ENCODE measurements at places on chromosomes 4 and X.

DNA sequence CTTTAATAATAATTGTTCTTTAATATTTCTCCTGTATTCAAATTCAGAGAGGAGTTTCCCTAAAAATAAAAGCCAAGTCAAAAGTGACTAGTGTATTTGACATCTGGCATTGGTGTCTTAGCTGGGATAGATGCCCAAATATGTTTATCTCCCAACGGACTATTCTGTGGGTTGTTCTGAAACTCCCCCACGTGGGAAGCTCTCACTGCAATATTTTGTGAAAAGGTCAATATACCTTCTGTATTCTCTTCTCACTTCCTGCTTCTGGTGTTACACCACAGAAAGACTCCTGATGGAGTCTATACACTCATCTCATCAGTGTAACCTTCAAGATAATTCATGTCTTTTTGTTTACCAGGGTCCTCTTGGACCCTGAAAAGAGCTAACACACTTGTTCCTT lies 2052.8 kb upstream of the TENM3 start:
- no peak for DNase-seq

DNA sequence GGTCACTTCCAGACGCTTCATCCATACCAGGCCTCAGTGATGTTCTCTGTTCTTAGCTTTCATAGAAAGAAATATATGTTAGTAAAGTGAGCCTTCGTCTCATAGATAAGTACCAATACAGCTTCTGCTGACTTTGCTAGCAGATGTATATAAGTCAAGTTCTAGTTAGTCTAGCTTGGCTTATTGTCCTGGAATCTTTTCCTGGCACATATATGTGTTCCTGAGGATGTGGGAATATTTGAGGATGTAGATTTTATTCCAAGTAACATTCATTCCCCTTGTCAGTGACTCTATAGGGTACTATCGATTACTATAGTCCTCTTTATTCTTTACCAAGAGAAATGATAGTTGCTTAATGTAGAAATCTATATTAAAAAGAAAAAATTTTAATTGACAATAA lies 135.2 kb upstream of the FAM9C start:
- DNase-seq = no peak

DNA sequence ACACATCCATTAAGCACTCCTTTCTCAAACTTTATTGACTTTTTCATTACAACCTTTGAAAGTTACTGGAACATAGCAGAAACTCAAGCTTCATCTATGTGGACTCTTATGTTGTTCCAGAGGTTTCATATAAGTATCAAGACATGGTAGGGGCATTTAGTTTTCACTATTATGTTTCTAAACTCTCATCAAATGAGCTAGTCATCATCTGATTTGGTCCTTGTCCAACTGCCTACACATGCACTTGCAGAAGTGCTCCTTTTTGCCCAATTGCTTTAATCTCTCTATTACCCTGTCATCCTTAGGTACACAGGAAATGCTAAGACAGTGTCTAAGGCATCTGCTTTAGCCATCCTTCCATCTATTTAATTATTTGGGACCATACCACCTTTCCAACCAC lies 42.2 kb upstream of the EPGN start:
- DNase-seq = no peak

- DNase-seq = no peak
Observed at GRCh38 chr4:17934286-17934685, 87.3 kb downstream of the LCORL start.

DNA sequence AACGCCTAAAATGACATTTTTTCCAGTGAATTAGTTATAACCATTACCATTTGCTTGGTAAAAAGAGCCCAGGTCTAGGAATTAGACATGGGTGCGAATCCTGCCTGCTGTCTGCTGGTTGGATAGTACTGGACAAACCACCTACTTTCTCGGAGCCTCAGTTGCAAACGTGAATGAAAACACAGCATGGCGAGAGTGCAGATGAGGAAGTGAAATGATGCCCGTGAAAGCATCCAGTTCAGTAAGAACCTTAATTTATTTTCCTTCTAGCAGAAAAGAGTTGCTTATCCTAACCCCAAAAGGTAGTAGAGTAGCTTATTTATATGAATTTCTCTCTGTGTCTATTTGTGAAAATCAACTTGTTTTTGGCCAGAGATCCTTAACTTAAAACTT lies 171.4 kb upstream of the GALNT7 start:
- no peak for DNase-seq

DNA sequence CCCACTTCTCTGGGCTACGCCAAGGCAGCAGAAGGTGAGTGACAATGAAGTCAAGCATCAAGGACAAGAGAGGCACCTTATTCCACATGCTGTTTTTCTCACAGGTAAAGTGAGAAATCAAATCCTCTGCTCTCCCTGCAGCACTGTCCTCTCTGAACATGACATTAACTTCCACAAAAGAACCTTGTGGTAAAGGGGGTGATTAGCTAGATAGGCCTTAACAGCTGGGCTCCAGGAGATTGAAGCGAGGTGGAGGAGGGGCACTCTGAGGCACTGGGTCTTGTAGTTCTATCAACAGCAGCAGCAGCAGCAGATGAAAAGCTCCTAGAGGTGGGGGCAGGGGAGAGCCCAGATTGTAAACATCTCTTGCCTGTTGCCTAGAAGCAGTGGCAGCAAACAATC lies 96.8 kb upstream of the CXXC4 start:
- no peak for DNase-seq

DNA sequence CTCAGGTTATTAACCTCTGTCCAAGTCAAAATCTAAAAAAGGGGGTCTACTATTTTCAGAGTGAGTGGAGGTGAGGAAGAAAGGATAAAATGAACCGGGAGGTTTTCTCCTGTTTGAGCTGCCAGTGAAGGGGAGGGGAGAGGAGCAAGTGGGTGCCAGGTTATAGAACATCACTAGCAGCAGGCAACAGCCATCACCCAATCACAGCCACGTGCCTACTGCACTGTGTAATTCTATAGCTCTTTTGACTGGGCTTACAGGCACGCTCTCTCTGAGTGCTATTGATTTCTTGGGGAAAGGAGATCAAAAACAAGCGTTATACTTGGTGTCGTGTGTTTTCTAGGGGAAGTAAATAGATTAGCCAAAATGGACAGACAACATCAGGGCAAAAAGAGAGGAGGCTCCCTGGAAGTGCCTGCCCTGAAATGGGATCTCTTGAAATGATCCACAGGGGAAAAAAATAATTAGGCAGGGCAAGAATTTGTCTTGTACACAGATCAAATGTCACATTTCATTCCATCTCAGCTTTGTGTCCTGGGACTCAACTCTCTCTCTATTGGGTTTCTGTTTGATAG lies 300.5 kb upstream of the LCORL start:
- DNase-seq = no peak

GRCh38 chrX:105765691-105766090 lies 56.6 kb upstream of the NRK start:
- DNase-seq = no peak

DNA sequence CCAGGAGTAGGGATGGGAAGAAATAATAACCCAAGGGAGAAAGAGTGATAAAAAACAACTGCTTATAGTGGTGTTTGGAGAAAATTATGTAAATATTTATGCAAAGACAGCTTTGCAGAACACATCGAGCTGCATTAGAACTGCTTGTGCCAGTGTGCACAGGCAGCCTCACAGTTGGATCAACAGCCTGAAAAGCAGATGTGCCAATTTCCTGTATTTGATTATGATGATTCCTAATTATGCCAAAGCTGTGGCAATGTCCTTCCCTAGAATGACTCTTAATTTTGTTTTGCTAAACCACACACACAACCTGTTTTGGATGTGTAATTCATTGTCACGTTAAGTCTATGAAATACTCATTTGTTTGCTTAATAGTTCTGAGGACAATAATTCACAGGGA lies 30.6 kb upstream of the ANTXR2 start:
- no peak for DNase-seq

DNA sequence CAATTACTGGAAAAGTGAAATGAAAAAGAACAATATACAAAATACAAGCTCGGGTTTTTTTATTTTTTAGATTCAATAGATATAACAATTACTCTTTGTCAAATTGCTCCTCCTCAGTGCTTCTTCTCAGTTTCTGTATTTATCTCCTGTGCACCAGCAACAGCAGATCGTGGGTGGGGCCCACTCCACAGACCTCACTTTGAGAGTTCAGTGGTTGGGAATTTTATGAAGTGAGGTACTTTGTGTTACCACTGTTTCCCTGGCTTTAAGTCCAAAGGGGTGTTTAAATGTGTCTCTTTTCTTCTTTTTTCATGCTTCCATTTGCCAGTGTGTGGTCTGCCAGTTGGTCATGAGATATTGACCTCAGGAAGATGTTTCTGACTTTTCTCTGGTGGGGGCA lies 54.4 kb downstream of the KIT start:
- DNase-seq = no peak

DNA sequence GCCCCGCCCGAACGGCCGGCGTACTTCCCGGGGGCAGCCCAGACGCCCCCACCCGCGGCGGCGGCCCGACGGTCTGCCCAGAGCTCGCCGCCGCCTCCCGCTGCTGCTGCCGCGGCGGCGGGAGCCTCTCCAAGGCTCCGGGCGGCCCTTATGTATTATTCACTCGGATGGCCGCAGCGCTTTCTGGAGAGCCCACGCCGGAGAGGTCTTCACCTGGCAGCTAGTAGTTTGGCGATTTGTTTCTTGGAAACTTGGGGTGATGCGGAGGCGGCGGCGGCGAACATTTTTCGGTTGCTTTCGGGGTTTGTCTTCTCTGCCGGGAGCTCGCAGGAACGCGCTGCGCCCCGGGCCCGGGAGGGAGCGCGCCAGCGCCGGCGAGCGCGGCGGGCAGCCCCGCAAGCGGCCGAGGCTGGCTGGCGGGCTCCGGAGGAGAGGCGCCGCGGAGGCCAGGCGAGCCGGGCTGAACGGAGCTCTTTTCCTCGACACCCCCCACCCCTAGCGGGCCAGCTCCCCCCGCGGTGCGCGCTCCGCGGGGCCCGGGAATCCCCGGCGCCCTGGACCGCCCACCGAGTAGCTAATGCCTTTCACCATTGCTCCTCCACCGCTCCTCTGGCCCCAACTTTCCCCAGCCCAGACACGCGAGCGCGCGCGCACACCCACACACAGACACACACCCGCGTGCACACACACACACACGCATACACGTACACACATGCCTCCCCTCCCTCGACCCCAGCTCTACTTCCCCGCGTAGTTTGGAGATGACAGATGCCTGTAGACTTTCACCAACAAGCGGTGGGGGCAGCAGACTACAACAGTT lies 113.5 kb downstream of the DHX15 start:
- no peak for DNase-seq

GRCh38 chrX:1239681-1240142 lies 27.3 kb upstream of the CRLF2 start:
- DNase-seq = no peak

DNA sequence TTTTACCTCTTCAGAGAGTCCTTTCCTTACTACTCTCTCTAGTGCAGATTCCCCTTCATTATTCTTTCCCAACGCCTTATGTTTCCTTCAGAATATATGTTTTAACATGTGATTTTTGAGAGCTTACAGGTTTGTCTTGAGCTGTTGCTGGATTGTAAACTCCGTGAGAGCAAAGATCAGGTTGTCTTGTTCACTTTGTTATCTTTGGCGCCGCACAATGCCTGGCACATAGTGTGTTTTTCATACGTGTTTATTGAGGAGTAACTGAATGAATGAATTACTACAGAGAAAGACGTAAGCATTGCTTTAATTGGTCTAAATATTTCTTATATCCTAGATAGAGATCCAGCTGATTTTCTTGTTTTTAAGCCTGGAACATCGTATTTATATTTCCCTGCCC lies 80.5 kb upstream of the SLC4A4 start:
- no peak for DNase-seq

GRCh38 chrX:83260288-83260687 lies 247.8 kb upstream of the POU3F4 start:
- no peak for DNase-seq

- no peak for DNase-seq
Observed at GRCh38 chr4:8396762-8397406, 43.6 kb downstream of the ACOX3 start.

- DNase-seq = no peak
Observed at GRCh38 chr4:25030277-25031076, at the start of gene LGI2. TSS of gene LGI2 (minus strand) at chr4:25030946. CDS start at chr4:25030693, 253 bp downstream.

- DNase-seq = no peak
Observed at GRCh38 chr4:115154826-115155225, 41.4 kb upstream of the NDST4 start.

DNA sequence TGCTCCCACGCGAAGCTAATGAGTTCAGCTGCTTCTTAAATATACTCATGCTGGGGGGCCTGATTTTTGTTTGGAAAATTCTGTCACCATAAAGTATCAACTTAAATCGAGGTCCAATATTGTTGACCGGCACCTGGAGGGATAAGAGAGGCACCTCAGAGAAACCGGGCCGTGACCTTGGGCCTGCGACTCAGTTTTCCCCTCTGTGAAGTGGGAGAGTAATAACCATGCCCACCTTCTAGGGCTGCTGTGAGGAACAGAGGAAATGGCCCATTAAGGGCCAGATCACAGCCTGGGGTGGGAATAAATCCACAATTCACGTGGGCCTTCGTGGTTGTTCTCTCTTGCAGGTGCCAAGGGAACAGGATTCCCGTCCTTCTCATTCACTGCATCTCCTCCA lies 39.4 kb downstream of the ZBTB49 start:
- DNase-seq = no peak

GRCh38 chrX:33138677-33139249 lies 72.6 kb downstream of the DMD start:
- DNase-seq = no peak

DNA sequence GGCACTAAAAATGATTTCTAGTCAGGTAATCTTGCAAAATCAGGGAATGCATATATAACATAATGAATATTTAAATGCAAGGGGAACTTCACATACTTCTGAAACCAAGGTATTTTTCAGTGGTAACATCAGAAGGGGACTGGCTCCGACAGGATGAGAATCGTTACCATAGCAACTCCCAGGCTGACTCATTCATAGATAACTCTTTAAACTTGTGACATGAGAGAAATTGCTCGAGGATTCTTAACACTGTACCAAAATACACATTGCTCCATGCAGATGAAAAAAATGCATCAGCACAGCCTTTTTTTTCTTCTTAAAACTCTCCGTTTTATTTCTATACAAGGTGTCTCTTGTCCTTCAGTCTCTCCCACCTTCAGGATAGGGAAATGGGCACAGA lies 114.3 kb downstream of the GABRB1 start:
- no peak for DNase-seq

- DNase-seq = no peak
Observed at GRCh38 chr4:26206339-26206738, 114.5 kb upstream of the RBPJ start.

GRCh38 chr4:113643505-113643904 lies 118.0 kb downstream of the CAMK2D start:
- DNase-seq = no peak

GRCh38 chr4:145539671-145540070 lies 58.0 kb downstream of the SMAD1 start:
- no peak for DNase-seq
